Stimulated activated CD8-positive, alpha-beta memory T cell treated with anti-CD3 and anti-CD28 coated beads, Interleukin-15, amount 100 ng/mL, for 1 hour (primary cell): ENCODE measurements at places on chromosomes 5 and 9.

DNA sequence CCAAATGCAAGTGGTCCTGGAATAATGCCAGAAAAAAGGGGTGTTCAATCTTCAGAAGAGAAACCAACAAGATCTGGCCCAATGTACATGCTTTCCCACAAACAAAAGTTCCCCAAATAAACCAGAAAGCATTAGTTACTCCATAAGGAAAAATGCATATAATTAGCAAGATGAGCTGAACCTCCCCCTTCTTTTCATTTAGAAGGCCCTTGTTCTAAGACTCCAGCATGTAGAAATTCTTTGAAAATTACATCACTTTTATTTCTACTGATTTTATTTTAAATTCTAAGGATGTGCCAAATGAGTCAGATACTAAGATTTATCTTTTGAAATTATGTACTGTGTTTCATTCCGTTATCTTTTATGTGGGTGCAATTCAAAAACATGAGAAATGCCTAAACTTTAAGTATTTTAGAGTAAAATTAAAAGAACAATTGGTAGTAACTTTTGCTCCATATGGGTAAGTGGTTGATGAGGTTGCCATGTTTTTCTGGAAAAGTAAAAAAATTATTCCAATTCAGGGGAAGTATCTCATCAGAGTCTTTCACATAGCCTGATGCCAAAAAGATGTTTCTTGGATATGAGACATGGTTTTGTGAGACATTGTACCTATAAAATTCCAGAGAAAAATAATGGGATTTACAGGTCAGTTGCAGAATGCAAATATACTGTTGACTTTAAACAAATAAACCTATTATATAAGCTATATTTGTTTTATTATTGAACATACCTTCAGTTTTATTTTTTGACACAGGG is 106.5 kb upstream of the CCDC112 start:
- DNase-seq: no peak

DNA sequence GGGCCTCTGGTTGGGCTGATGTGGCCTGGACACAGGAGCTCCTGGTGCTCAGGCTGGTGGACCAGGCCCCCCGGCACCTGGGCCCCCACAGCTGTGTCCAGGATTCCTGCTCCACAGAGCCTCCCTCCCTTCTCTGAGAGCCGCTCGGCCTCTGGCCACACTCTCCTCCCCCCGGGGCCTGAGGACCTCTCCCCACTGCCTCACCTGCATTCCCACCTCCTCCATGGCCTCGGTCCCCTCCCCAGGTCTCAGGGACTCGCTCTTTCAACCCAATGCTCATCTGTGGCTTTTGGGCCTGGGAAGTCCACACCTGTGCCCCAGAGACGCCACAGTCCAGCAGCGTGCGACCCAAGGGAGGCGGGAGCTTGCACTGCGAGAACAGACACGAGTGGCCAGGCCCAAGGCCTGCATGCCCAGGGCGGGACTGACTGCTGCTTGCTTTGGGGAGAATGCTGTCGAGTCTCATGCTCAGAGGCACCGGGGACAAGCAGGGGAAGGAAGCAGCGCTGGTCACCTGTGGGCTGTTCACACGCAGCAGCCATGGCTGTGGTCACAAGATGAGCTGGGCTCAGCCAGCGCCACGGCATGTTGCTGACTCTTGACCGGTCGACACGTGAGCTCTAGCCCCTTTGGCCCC is 14.6 kb downstream of the PAEP start:
- DNase-seq: no peak

- peak; percentile 16 for DNase-seq
Observed at GRCh38 chr5:157108976-157109375, at the start of gene HAVCR2. TSS of gene HAVCR2 (minus strand) at chr5:157109044. CDS start at chr5:157108983, 61 bp downstream.

DNA sequence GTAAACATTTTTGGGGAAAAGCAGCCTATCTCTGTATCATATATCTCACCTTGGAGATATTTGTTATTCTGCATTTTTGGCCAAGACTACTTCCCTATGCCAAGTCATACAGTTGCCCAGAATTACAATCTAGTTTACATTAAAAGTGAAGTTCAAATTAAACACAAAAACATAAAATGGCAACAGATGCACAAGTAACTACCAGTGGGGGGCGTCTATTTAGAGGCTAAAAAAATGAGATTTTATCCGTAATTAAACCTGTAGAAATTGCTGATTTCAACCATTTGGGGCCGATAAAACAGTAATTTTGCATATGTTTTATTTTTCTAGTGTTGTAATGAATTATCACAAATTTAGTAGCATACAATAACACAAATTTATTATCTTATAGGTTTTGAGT is 787.1 kb upstream of the CHD1 start:
- no peak for DNase-seq

DNA sequence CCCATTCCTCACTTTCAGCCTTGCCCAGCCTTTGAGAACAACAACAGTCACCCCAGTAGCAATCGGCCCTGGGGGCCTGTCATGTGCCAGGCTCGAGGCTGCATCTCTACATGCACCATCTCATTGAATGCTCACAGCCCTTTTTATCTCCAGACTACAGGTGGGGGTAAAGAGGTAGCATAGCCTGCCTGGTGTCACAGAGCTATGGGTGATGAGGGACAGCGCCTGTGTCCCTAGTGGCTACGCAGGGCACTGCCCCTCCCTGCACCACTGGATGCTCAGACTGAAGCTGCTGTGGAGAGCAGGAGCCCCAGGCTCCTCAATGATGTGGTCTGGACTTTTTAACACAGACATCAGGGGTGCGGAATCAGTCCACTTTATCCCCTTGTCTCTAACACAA is 2.8 kb downstream of the CAMK2A start:
- DNase-seq: no peak

- DNase-seq: no peak
Observed at GRCh38 chr9:100447041-100447440, 20.1 kb downstream of the MSANTD3 start.

DNA sequence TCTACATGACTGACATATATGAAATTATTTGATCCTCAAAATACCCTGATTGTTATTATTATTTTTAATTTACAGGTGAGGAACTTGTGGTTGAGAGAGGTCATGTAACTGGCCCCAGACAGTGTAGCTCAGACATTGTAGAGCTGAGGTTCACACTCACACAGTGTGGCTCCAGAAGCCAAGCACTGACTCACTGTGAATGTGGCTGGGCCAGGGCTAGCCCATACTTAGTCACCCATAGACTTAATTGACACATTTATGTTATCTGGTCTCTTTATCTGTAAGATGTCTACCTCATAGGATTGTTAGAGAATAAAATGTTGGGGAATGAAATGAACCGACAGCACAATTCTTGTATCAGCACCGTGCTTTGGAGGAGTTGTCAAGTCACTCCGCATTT is 24.9 kb upstream of the CCDC112 start:
- no peak for DNase-seq

- DNase-seq: no peak
Observed at GRCh38 chr9:35385042-35385441, 104.9 kb upstream of the RUSC2 start.

DNA sequence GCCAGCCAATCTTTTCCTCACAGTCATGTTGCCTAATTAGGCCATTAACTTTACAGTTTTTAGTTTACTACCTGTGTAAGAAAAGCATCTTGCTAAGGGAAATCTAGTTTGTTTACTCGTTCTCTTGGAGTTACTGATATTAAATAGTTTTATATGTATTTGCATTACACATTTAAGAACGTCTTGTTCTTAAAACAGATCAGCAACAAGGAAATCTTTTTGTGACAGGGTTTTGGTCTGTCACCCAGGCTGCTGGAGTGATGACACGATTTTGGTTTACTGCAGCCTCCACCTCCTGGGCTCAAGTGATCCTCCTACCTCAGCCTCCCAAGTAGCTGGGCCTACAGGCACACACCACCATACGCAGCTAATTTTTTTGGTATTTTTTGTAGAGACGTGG is 29.2 kb upstream of the MSH3 start:
- DNase-seq: no peak

DNA sequence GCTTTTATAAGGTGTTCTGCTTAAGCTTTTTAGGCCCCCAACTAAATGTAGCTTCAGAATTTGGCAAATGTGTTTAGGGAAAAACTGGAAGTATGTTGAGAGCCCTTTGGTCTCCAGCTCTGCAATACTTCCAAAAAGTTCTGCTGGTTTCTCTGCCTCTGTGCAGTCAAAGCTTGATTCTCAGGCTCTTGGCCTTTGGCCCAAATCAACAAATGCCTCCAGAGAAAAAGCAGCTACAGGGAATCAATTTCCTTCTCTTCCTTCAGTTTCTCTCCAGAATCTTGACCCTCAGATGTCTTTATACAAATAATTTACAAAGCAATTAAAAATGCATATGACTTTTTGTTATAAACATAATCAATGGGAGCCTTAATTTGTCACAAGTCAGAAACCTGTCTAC is 235.7 kb downstream of the COMMD10 start:
- DNase-seq: no peak

DNA sequence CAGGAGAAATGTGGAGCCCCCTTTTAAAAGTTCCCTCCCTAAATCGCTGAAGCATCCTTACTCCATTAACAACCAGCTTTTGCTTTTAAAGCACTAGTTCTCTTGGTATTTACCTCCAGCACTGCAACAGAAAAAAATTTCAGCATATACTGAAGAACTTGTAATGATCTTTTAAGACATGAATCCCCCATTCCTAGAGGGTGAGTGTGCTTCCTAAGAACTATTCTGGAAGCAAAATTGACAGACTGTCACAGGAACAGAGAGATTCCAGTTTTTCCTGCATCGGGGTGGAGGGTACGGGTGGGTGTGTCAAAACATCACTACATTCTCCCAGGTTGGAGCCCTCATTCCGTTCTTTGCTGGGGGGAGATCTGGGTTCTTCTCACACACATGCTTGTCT is 151.9 kb downstream of the EBF1 start:
- DNase-seq: no peak

GRCh38 chr9:113315231-113315630 is 12.1 kb upstream of the RNF183 start:
- DNase-seq: no peak

DNA sequence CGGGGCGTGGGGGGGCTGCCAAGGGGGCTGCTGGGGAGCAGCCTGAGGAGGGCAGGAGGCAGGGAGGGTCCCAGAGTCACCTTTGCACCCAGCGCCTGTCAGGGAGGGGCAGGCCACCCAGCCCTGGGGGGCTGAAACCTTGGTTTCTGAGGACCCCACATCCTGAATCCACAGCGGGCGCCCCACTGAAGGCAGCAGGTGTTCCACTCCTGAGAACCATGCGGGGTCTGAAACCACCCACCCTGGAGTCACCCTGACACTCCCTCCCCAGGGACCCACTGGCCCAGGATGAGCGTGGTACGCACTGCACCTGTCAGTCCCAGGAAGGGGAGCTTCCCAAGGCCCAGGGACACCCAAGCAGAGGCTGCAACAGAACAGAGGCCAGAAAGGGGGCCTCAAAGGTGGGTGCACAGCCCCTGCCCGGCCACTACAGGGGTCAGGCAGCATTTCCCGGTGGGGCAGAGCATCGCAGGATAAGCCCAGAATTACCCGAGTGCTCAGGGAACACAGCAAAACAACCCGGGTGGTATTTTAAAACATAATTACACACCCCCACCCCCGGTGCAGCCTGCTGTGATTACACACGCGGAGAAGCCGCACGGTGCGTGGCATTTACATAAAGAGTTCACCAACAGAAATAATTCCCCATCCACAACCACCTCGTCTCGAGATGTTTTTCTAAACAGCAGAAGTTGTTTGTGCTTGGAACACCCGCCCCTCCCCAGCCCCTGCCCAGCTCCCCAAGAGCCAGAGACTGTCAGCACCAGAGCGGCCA is 57.3 kb upstream of the UBAC1 start:
- DNase-seq: no peak

DNA sequence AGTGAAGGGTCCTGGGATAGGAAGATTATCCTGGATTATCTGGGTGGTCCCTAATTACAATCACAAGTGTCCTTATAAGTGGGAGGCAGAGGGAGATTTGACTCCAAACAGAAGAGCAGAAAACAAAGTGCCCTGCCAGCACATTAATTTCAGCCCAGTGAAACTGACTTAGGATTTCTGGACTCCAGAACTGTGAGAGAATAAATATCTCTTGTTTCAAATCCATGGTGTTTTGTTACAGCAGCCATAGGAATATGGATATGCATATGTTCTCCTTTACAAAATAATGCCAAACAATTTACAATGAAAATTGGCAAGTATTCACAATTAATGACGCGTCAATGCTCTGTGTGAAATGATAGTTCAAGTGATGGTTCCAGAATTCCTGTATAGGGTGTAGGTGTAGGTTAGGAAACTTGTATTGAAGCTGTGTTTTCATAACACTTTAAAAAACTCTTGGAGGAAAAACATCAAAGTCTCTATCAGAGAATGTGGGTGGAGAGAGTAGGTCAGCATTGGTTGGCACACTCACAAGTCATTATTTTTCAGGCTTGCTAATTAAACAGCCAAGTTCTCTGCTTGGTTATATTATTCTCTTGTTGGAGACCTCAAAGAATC is 19.9 kb upstream of the PLPP1 start:
- no peak for DNase-seq

GRCh38 chr5:115363879-115364278 is 67.4 kb upstream of the CCDC112 start:
- no peak for DNase-seq

- no peak for DNase-seq
Observed at GRCh38 chr9:17401858-17402257, 177.0 kb upstream of the SH3GL2 start.

GRCh38 chr5:144598451-144599068 is 427.9 kb downstream of the KCTD16 start:
- no peak for DNase-seq

DNA sequence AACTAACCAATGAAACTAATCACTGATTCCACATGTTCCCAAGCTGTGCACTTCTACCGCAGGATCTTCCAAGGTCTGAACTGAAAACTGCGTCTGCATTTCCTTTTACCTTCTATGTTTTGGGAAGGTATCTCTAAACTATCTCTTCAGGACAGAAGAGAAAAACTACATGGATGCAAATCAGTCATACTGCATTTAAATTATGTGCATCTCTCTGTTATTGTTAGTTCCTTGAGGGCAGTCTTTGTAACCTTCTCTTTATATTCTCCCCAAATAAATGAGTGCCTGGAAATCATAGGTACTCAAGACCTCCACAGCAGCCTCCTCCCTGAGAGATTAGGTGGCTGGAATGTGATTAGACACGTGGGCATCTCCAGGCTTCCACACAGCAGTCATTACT is 17.1 kb downstream of the MTX3 start:
- no peak for DNase-seq

GRCh38 chr5:126433701-126434100 is 10.5 kb downstream of the GRAMD2B start:
- DNase-seq: no peak

- DNase-seq: no peak
Observed at GRCh38 chr9:14895806-14896205, 14.4 kb downstream of the FREM1 start.

- no peak for DNase-seq
Observed at GRCh38 chr9:69246629-69247028, 72.6 kb downstream of the TJP2 start.

DNA sequence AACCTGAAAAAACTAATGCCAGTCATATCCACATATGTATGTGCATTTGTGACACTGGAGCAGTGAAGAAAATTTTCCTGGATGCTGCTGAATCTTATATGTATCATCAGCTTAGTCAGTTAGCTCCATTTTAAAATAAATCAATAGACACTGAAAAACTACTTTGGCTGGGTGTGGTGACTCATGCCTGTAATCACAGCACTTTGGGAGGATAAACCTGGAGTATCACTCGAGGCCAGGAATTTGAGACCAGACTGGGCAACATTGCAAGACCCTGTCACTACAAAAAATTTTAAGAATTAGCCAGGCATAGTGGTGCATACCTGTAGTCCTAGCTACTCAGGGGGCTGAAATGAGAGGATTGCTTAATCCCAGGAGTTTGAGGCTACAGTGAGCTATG is 511.0 kb upstream of the TLE4 start:
- DNase-seq: no peak
